ENCODE measurements at places on chromosomes 3 and 15.

- DNase-seq, result no peak
These were observed 27.7 kb upstream of the IL20RB start for GRCh38 chr3:136929977-136930670.

DNA sequence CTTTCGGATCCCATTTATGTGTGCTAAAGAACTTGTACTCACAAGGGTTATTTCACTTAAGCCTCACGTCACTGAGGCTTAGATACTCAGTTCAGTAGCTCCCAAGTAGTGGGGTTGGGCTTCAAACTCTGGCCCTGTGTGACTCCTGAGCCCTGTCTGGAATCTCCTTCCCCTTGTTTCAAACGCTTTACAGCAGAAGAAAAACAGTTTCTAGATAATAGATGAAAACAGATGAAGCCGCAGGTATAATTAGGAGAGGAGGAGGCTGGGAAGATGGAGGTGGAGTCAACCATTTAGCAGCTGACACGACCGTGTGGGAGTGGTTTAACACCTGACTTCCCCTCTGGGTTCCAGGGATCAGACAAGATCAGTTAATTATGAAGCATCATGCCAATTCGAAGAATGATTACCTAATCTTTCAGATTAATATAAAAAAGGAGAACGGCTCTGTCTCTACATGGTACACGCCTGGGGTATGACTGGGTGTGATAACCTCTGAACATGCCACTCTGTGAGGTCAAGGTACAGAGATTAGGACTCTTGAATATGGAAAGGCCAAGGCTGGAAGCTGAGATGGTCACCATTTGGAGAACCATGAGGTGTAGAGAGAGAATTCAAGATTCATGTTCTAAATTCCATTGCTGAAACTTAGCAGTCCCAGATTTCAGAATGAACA is 31.1 kb downstream of the TPM1 start:
- no peak for DNase-seq

DNA sequence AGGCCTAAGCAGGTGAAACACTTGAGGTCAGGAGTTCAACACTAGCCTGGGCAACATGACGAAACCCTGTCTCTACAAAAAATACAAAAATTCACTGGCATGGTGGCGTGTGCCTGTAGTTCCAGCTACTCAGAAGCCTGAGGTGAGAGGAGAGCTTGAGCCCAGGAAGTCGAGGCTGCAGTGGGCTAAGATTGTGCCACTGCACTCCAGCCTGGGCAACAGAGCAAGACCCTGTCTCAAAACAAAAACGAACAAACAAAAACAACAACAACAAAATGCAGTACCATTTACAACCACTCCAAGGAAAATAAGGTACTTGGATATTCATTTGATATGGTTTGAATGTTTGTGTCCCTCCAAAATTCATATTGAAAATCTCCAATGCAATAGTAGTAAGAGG is 15.6 kb upstream of the TRANK1 start:
- no peak for DNase-seq

DNA sequence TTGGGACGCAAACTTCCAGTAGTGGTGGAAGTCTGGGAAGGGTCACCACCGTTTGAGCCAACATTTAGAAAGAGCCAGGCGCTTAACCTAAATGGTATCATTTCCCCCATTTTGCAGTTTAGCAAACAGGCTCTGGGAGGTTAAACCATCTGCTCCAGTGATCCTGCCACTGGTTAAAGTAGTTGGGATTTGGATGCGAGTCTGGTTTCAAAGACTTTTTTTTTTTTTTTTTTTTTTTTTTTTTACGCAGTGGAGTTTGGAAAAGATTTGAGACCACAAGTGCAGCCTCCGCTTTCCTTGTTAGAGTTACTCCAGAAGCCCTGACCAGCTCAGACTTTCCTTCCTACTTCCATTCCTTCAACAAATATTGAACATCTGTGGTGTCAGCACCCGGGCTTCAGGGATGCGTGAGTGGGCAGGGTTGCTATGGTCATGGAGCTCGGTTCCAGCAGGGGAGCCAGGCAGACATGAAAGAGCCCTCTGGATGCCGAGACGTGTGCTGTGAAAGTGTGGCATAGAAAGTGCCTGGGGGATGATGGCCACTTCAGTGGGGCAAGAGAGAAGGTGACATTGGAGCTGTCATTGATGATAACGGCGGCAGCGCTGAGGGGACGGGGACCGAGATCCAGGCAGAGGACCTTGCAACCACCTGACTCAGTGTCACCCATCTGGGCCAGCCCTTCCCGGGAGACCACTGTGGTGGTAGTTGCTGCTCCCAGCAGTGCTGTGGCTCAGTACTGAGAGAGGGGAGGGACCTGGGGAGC is 1.1 kb upstream of the RNU6-1 start:
- no peak for DNase-seq

GRCh38 chr15:50119063-50120040 is at the start of gene ATP8B4:
TSS of gene ATP8B4 (minus strand) at chr15:50119233. CDS start at chr15:50106966, 12,267 bp downstream.
- DNase-seq, result no peak

- no peak for DNase-seq
These were observed 45.9 kb upstream of the THBS1 start for GRCh38 chr15:39534996-39535395.

- no peak for DNase-seq
These were observed 16.4 kb upstream of the BNC1 start for GRCh38 chr15:83300826-83301225.

DNA sequence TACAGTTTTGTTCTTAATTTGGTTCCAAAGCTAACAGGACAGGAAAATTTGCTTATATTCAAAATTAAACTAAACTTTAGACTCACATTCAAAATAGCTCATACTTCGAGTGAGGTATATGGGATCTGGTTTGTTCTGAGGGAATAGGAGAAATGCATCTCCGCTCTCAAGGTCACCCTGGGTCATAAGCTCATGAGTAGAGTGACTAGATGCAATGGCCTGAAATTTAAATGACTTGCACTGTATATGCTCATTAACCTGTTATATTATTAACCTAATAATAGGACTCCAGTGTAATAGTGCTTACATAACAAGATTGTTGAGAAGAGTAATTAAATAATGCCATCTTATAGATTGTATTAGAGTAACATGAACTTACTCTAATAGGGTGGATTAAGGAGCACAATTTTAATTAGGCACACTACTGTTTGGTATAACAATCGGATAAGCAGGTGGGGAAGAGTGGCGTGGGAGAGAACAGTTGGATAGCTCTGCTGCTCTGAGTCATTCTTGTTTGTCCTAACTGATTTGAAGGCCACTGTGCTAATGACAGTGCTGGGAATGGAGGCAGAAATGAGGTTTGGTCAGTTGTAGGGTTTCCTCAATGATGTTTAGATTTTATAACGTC is 5.2 kb downstream of the NKTR start:
- DNase-seq, result no peak

GRCh38 chr3:32973982-32974381 is 22.5 kb downstream of the CCR4 start:
- no peak for DNase-seq

GRCh38 chr15:45180201-45180600 is 7.6 kb downstream of the SHF start:
- DNase-seq, result no peak

- no peak for DNase-seq
These were observed 172.3 kb downstream of the SLCO3A1 start for GRCh38 chr15:92025706-92026270.

GRCh38 chr3:74789111-74789510 is 174.7 kb upstream of the CNTN3 start:
- no peak for DNase-seq

DNA sequence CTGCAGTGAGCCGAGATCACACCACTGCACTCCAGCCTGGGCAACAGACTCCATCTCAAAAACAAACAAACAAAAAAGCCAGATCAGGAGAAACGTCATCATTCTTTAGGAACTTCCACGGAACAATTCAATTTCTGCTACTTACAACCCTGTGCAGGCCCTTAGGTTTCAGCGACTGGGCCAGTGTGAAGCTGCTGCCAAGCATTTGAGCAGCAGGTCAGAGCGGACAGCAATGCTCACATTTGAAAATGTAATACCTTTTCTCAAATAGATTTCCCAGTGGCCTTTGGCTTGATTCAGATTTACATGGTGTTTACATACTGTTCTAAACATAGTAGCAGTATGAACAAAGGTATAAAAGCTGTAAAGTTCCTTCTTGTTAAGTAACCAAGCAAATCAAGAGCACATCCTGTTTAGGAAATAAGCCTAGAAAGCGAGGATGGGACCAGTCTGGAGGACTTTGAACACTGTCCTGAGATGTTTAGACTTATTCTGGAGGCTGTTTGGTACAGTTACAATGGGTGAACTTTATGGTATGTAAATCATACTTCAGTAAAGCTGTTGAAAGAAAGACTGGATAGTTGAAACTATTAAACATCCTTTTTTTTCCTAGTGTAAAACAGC is 141.2 kb downstream of the HCN4 start:
- no peak for DNase-seq

GRCh38 chr3:157074981-157075380 is 85.0 kb downstream of the CCNL1 start:
- DNase-seq, result no peak

DNA sequence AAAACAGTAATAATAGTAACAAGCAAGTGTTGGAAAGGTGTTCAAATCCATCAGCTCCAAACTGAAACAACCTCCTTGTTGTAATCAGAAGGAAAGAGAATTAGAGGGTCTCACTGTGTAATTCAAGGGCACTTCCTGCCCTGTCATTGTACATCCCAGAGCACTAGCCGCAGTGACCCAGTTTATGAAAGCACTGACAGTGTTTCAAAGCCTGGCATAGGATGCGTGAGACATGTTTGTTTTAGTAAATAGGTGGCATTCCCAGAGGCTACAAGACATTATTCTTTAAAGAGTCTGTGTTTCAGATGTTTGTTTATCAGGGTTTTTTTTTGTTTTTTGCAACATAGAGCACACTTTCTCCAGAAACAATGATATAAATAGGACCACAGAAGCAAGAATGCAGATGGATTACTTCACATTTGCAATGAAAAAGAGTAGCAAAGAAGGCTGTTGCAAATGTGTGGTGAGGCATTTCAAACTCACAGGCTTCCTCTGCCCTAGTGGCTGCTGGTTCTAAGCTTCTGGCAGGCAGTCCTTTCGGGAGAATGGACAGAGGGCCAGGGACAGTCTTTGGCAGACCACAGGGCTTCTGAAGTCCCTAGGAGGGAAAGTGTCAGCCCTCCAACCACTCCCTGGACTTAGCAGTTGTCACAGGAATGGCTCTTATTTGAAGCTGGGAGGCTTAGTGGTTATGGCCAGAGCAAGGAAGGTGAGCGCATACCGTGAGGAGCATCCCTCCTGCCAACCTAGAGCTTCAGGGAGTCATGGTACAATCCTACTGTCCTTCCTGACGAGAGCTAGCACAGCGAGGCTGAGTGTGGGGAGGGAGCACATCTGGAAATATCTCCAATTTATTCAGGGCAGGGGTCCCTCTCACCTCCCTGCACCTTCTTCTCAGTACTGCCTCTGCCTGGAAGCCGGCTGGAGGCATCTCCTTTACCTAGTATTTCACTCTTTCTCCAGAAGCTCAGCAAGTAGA is 31.4 kb upstream of the TIPARP start:
- DNase-seq, result no peak

DNA sequence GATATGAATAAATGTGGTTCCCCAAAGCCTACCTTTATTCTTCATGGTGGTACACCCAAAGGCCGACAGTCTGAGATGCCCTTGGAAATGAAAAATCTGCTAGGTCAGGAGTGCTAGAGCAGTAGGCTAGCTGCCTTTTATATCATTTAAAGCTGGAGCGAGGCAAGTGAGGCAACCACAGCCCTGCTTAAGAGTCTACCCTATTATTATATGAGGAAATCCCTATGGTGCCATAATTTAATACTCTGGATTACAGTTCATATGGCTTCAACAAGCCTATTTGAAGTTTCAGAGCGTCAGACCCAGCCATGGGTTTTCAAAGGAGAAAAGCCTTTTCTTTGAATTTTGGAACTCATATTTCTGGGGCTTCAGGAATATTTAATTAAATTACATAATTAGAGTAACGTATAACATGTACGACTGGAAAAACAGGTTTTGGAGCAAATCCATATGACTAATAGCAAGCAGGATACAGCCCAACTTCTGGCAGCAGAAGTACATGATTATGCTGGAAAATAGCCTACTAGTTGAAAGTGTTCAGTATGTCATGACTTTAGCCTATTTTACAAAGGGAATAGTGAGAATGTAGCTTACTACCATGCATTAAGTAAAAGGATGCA is 18.0 kb upstream of the SLTM start:
- no peak for DNase-seq

All from stimulated activated CD4-positive, alpha-beta T cell treated with anti-CD3 and anti-CD28 coated beads, Interleukin-1b, Interleukin-23, amount 100 ng/mL, for 1 hour (primary cell).